CD4-positive, alpha-beta T cell treated with Interleukin-4 for 4 hours (primary cell): ENCODE measurements at places on chromosomes 3 and 15.

DNA sequence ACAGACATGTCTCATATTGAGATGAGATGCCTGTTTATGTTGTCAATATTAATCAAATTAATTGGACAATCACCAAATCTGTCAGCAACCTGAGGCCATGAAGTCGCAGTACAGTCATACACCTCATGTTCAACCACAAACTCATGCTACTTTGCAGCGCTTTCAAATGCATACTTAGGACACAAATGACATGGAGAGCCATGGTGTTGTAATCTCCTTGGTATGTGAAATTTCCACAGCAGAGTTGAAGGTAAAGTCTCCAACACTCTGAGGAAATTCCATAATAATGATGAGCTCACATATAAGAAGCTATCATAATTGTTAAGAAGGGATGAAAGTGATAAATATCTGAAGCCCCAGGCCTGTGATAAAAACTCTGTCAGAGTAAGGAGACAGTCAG is 873.9 kb downstream of the MCTP2 start:
- DNase-seq, result no peak

DNA sequence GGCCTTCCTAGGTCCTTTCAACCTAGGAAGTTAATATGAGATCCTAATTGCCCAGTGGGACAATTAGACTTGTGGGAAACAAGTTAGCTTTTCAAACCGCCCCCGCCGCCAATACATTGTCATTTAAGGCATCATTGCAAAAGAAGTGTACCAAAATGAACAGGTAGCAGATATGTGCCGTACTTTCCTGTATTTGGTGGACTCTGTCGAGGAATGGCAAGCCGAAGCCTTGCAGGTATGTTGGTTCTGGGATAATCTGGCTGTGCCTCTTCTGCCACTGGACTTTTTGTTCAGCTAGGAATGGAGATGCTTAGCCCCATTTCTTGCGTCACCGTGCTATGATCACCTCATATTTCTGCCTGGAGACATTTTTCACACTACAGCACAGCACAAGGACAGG is 157.5 kb downstream of the CACNA1D start:
- no peak for DNase-seq

- no peak for DNase-seq
Measured at GRCh38 chr3:122255757-122256439, 69.2 kb upstream of the CSTA start.

GRCh38 chr3:46065294-46065705 is 38.0 kb upstream of the XCR1 start:
- DNase-seq, result peak; percentile 96

GRCh38 chr3:56812754-56813652 is 11.3 kb upstream of the ARHGEF3 start:
- DNase-seq, result no peak

GRCh38 chr15:39053480-39053879 is 488.9 kb upstream of the RASGRP1 start:
- DNase-seq, result no peak
